CD8-positive, alpha-beta T cell (primary cell): ENCODE measurements at places on chromosomes 7 and 10.
A peak's percentile ranks its signal among the peaks of the same experiment; 100 is the strongest.

DNA sequence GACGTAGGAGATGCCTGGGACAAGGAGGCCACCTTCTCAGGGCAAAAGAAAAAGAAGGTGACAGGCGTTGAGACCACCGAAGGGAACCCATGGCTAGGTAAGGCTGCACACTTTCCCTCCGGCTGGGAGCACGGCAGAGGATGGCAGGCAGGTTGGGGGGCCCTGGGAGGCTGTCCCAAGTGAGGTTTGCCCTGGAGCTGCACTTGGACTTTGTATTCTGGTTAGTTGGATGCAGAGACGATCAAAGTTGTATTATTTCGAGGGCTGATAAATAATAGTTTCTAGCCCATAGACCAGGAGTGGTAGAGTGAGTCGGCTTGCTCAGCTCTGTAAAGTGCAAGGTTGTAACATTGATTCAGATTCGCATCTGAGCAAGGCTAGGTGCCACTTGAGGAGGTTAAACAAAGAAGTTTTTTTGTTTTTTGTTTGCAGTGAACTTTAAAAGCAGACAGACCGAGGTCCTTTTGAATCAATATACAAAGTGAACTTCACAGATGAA, 608 bp downstream of the ENTPD7 start:
- DNase-seq = no peak

DNA sequence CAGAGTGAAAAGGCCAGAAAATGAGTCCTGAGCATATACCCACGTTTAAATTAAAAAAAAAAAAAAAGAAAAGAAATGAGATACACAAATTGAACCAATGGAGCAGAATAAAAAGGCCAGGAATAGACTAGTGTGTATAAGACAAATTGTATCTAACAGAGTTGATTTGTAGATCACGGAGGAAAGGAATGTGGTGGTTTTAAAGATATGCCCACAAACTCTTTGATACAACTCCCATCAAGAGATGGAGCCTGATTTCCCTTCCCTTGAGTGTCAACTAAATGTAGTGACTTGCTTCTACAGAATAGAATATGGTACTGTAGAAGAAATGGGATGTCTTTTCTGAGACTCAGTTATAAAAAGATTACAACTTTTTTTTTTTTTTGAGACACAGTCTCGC, 10.4 kb downstream of the SYPL1 start:
- no peak for DNase-seq

GRCh38 chr10:118488710-118489497, 106.5 kb downstream of the PRLHR start:
- no peak for DNase-seq

DNA sequence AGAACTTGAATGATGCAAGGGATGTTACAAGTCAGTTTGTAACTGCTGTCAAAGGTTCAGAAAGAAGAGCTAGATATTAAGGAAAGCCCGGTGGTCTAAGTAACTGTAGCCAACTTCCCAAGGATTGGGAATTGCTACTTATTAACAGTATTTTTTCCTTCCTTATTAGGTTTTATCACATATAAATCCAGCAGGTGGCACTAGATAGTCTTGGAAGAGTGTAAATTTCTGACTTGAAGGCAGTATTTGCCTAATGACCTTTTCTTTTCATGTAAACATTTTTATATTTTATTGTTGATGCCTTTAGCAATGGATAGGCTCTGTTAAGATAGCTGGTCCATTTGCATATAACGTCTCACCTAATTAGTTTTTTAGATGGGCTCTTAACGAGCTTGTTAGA, 51.2 kb downstream of the ANLN start:
- no peak for DNase-seq

- no peak for DNase-seq
Observed at GRCh38 chr7:64180989-64181388, 26.0 kb upstream of the ZNF735 start.

DNA sequence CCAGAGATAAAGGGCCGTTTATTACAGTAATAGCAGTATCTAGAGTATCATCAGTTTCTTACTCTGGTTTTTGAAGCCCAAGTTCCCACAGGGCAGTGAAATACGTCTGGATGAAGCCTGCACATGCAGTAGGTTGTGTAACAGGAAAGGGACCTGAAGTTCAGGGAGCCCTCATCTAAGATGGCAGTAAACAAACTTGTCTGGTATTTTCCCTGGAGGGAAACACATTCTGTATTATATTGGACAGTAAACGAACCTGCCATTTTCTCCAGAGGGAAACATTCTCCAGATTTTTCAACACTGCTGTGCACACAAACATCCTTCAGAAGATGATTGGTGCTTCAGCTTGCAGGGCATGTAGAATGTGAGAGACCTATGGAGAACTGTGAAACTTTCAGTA, 189.9 kb downstream of the TFEC start:
- DNase-seq = no peak

DNA sequence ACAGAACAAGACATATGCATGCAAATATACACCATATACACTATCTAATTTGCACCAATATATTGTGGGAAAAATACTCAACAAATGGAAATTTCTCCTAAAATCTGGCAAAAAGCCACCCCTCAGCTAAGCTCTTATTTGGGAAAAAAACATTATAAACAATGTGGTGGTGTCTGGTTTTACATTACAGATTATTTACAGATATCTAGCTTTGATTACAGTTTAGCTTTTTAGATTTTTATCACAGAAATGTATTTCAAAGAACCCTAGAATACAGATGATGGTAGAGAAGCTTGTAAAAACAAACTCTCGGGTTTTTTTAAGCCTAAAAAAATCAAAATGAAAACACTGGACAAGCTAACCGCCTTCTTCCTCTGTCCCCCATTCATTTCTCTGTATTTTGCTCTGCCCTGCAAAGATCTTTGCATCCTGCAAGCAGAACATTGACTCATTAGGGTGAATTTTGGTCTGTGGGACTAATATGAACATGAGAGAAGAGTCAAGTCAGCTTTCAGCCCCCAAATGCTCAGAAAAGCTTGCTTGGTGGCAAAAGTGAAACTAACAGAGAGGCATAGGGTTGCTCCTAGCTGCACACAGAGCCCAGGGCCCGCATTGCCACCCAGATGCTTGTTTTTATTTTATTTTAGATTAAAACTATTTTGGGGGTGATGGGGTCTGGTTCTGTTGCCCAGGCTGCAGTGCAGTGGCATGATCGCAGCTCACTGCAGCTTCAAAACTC, 88.8 kb upstream of the LYZL1 start:
- no peak for DNase-seq

GRCh38 chr10:77801474-77802161, 124.9 kb downstream of the DLG5 start:
- DNase-seq = peak; percentile 29

DNA sequence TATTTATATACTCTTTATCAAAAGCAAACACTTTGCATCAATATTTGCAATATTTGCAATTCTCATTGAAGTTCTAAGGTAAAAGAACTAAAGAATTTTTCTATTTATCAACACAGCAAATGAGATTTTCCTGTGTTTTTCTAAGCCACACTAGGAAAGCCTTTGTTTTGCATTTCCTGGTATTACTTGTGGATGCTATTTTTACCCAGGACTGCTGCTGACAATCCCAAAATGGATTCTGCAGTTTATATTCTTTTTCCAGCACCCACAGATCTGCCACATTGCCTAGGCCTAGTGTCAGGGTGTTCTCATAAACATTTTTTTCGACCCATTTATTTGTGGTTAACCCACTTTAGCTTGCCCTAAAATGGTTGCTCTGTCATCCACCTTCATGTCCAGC, 25.9 kb downstream of the LRRC17 start:
- no peak for DNase-seq

DNA sequence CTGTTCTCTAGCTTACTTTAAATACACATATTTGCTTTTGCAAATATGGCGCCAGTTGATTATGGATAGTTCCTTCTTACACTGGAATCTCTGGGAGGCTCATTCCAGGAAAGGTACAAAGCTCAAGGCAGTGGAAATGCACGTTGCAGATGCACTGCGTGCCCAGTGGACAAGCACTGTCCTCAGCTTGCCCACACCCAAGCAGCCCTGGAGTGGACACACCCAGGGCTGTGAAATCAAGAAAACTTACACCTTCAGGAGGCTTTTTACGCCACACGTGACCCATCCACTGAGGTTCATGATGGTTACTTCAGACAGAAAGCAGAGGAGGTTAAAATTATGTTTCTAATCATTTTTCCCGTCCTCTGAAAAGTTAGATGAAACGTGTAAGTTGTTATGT, 248.5 kb downstream of the VTI1A start:
- no peak for DNase-seq

DNA sequence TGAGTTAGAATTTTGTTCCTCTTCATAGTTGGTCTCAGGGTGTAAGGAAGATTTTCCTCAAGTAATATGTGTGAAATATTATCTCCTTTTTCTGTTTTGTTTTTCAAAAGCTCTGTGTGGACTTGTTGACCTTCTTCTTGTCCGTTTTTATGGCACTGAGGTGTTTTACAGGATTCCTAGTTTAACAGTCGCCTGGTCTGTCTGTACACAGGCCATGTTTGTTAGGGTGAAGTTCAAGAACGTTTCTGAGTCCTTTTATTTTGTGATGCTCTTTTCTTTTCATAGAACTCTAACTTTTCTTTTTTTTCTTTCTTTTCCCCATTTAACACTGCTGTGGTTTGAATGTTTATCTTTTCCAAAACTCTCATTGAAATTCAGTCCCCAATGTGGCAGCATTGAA, 18.5 kb downstream of the TACC2 start:
- DNase-seq = no peak

GRCh38 chr7:135710417-135711138, 17.4 kb downstream of the SLC13A4 start:
- DNase-seq = no peak

DNA sequence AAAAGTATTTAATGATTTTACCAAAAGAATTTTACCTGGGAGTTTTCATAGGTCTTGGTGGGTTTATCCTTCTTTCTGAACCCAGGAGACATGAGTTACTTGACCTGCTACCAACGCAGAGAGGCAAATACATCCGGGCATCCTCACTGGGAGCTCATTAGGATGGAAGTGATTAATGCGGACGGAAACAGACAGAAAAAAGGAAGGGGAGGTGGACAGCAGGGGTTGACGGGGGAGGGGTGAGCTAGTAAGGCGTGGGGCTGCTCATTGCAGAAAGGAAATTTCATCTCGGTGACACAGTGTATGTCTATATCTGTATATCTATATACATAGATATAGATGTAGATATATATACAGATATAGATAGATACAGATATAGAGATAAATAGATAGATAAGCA, 408.2 kb upstream of the ADARB2 start:
- DNase-seq = no peak

GRCh38 chr7:142587578-142588191, 161.6 kb upstream of the PRSS1 start:
- DNase-seq = no peak

DNA sequence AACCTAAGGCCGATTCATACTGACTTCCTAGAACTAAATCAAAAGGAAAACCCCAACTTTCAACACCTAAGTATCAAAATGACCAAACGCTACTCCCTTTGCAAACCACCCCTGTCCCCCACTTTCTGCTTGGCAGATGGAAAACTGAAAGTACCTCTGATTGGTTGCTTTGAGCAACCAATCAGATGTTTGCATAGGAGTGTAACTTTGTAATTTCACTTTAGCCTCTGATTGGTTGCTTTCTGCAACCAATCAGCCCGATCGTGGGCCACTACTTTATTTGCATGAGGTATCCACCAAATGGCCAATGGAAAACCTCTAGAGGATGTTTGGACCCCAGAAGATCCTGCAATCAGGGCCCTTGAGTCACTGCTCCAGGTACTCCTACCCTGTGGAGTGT, 12.3 kb upstream of the SNX10 start:
- no peak for DNase-seq

DNA sequence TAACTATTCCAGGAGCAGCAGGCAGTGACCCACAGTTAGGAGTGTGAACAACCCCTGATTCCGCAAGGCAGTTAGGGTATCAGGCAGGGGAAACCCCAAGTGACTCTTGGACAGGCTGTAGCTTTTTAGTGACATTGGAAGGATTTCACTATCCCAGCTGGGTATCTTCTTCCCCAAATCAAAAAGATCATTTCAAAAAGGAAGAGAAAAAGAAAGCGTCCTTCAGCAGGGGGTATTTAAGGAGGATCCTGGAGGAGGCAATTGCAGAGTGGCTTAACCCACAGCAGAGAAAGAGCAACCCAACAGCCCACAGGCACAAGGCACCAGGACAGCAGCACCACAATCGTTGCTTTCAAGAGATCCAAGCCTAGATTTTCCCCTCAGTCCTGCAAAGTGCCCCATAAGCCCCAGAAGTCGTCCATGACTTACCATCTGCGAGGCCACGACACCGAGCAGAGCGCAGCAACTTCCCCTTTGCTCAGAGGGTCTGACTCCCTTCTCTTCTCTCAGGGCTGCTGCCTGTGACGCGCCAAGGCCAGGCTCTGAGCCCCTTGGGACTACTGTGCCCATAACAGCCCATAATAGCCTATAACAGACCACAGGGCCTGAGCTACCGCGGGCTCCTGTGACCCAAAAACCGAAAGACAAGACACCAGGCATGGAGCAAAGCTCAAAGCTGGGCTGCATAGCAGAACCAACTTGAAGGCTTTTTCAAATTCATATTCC, 19.8 kb downstream of the PIK3AP1 start:
- DNase-seq = no peak

DNA sequence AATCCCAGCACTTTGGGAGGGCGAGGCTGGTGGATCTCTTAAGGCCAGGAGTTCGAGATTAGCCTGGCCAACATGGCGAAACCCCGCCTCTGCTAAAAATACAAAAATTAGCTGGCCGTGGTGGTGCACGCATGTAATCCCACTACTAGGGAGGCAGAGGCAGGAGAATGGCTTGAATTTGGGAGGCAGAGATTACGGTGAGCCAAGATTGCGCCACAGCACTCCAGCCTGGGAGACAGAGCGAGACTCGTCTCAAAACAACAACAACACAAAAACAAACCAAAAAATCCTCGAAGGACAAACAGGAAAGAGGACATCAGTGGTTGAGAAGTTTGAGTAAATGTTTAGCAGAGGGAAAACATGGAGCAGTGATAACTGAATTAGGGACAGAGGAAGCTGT, 52.3 kb upstream of the FAM3C start:
- no peak for DNase-seq

GRCh38 chr10:14736043-14736442, 38.7 kb downstream of the FAM107B start:
- DNase-seq = no peak

GRCh38 chr7:2037808-2038522, 194.8 kb downstream of the MAD1L1 start:
- DNase-seq = no peak

DNA sequence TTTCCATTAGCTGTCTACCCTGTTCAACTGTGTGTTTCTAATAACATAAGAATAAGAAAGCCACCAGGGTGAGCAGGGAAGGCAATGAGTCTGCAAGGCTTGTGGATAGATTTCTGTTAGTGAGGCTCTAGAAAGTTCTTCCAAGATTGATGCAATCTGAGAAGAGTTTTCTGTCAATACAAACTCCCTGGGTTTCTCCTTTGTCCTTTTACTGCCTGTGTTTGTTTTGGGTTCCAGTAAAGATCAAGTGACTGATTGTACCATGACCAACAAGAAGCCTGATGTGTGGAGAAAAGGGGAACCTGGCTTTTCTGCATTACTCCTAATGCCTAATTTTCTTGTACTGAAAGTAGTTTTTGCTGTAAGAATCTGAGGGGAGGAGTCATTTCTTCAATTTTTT, 139.9 kb downstream of the CFTR start:
- no peak for DNase-seq
